Stimulated activated CD4-positive, alpha-beta T cell treated with anti-CD3 and anti-CD28 coated beads, Interleukin-15, amount 100 ng/mL, for 1 hour (primary cell): ENCODE measurements at places on chromosomes 12 and 14.

DNA sequence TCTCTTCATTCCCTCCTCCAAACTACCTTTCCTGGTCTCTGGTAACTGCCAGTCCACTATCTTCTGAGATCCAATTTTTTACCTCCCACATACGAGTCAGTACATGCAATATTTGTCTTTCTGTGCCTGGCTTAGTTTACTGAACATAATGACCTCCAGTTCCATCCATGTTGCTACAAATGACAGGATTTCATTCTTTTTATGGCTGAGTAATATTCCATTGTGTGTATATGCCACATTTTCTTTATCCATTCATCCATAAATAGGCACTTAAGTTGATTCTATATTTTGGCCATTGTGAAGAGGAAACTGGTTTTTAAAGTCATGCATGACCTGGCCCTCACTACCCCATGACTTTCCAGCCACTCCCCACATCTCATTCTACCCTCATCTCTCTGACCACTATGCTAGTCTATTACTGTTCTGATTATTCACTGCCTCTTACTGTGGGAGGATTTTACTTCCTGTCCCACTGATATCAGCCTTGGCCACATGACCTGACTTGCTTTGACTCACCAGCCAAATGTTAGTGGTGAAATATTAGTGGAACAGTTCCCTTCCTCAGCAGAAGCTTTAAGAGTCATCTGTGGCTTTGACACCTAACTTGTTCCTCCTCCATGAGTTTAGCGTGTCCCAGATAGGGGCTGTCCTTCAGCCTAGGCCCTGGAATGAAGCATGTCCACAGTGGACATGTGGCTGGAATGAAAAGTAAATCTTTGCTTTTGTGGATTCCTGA lies 52.2 kb downstream of the GOLGA5 start:
- no peak for DNase-seq

- no peak for DNase-seq
These were observed 14.7 kb downstream of the PLEKHG6 start for GRCh38 chr12:6324936-6325750.

DNA sequence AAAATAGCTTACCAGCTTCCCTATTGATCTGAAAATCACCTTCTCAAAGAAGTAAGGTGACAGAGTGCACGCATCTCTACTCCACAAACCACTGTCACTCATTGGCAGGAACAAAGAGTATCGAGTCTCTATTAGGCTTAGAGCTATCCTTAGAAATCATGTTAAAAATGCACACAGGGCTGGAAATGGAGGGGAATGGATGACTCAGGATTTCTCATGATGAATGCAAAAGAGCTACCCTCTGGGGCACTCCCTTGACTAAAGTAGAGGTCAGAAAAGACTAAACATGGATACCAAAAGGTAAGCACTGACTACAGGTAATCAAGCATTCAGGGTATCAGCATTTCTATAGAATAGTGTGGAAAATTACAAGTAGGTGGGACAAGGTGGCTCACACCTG lies 96.1 kb upstream of the ANO4 start:
- DNase-seq, result no peak

GRCh38 chr12:89838833-89839232 lies 130.2 kb upstream of the ATP2B1 start:
- no peak for DNase-seq

GRCh38 chr14:50402965-50403364 lies 6.3 kb upstream of the CDKL1 start:
- no peak for DNase-seq

GRCh38 chr12:116276652-116277466 lies 634 bp downstream of the MED13L start:
- peak; percentile 34 for DNase-seq

- no peak for DNase-seq
These were observed 10.8 kb downstream of the NAV3 start for GRCh38 chr12:77841521-77841920.

- no peak for DNase-seq
These were observed 234.8 kb upstream of the TMPO start for GRCh38 chr12:98280621-98281020.

DNA sequence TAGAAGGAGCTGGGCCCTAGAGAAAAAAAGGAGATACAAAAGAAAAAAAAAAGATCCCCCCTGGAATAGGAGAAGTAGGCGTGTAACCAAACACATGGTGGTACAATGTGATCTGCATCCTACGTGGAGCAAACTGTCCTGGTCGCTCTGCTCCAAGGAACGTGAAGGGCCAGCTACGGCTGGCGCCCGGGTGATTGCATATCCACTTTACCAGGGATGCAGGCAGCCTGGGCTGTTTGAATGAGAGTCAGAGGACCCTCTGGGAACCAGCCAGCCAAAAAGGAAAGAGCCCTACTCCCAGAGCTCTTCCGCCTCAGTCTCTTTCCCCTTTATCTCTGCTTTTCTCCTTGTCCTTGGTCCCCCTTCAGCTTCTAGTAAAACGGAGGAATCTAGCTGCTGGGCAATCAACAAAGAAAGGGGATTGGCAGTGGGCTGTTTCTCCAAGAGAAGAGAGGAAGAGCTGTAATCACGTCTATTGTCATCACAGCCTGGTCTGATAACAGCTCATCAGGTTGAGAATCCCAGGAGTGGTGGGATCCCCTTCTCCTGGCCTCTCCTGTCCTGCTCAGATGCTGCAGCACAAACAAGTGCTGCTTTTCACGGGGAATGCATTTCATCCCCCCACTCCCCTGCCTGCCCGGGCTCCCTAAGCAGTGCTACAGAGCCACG lies 156.0 kb downstream of the ADCK1 start:
- no peak for DNase-seq

GRCh38 chr14:60381909-60382308 lies 104.0 kb downstream of the C14orf39 start:
- no peak for DNase-seq

DNA sequence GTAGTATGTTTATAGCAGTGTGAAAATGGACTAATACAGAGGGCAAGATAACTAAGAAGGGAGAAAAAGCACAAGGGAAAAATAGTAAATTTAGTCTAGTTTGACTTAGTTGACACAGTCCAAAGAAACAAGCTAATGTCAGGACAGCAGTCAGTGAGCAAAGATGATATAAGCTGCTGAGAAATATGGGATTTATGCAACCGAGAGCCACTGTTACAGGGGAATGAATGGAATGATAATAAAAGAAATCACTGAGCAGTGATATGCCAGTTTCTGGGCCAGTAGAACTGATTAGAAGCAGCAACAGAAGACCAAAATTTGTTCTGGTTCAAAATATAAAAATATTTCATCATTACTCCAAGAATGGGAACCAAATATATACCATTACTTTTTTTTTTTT lies 60.1 kb downstream of the R3HDM2 start:
- DNase-seq, result no peak

DNA sequence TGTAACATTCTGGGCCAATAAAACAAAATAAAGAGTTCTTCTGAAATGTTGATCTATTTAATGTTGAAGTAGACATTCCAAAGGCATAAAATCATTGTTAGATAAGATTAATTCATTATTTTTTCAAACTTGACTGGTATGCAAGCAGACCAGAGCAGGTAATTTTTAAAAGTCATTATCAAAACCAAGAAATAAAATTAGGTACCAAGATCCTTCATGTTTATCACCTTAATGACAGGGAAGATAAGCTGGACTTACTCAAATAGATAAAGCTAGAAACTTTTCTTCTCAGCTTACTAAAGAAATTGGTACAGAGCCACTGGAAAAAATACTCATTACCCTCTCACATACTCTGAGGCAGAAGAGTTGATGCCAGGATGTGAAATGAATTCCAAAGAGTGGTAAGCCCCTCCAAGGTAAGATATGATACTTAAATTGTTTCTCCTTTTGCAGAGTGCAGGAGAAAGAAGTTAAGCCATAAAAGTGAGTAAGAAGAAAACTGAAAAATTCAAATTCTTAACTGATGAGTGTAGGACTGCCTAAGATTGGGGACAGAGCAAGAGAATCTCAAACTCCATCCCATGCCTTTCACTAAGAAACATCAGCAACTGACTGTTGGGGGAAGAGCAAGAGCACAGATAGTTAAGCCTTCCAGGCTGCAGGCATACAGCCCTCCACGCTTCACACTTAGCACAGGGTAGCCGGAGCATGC lies 111.9 kb downstream of the SLC41A2 start:
- DNase-seq, result no peak

GRCh38 chr14:32826404-32827082 lies 112.1 kb upstream of the NPAS3 start:
- no peak for DNase-seq

GRCh38 chr14:65180725-65181025 lies 78.4 kb upstream of the MAX start:
- DNase-seq, result no peak

DNA sequence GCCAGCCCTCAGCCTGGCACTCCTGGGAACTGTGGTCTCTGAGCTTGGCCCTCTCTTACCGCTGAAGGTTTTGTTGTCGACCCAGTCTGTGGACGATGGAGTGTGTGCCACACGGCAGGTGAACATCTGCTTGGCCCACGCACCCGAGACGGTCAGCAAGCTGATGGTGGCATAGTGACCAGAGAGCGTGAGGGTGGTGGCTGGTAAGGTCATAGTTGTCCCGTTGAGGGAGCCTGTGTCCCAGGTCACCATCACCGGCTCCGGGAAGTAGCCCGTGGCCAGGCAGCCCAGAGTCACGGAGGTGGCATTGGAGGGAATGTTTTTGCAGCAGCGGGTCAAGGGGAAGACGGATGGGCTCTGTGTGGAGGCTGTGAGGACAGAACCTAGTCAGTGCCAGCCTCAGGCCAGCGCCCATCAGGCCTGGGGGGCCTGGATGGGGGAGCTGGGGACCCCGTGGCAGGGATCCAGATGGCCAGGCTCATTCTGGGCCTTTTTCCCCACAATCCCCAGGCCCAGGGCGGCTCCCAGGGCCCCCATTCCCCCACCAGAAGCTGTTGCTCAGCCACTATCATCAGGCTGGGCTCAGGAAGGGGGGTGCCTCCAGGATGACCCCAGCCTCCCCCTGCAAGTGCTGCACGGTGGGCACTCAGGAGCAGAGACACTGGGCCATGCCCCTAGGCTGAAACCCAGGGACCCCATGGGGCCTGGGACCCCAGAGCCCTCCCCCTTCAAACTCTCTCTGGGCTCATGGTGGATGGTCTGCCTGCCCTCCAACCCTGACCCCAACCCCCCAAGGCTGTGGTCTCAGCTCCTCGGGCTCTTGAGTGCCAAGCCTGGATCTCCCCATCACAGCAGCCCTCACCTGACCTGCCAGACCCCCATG lies 75.2 kb downstream of the TMEM121 start:
- DNase-seq, result no peak

DNA sequence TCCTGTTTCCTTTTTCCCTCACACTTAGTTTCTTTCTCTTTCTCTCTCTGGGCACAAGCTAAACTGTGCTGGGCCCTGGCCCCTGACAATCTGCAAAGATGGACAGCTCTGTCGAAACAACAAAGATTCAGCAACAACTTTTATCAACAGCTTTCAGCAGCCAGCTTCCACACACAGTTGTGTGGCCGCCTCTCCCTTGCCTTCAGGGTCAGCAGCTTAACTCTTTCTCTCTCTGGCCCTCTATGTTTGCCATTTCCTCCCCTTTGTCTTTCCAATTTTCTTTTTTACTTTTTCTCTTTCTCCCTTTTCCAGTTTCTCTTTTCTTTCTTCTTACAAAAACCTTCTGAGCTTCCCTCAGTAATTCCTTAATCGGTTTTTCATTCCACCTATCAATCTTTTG lies 43.3 kb downstream of the IQSEC3 start:
- no peak for DNase-seq

- DNase-seq, result no peak
These were observed 173.9 kb downstream of the NDUFA12 start for GRCh38 chr12:94829552-94829951.

- DNase-seq, result no peak
These were observed 348.5 kb downstream of the EGLN3 start for GRCh38 chr14:33602396-33602795.

DNA sequence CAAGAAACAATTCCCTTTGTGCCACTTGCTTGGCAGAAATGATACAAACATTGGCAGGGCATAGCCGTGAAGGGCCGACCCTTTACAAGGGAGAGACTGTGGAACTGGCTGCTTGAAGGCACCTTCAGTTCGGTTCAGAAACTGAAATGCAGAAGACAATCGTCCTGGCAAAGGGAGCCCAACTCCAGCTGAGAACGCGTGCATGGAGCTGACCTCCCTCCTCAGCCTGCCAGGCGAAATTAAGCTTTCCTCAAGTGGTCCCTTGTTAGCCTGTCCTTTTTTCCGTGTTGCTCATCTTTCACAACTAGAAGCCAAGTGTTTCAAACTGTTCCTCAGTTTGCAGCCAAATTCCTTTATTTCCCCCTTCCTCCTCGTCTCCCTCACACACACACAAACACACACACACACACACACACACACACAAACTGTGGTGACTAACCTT lies 8.1 kb downstream of the LGR5 start:
- no peak for DNase-seq
